ENCODE measurements at places on chromosomes 5 and 9. TPM values are rescaled to one million over a fixed set of nuclear protein-coding genes. Genes with fewer than 3 reads are reported as not detected.

GRCh38 chr5:116573702-116574366, 789 bp downstream of the SEMA6A start:
- no peak for DNase-seq

DNA sequence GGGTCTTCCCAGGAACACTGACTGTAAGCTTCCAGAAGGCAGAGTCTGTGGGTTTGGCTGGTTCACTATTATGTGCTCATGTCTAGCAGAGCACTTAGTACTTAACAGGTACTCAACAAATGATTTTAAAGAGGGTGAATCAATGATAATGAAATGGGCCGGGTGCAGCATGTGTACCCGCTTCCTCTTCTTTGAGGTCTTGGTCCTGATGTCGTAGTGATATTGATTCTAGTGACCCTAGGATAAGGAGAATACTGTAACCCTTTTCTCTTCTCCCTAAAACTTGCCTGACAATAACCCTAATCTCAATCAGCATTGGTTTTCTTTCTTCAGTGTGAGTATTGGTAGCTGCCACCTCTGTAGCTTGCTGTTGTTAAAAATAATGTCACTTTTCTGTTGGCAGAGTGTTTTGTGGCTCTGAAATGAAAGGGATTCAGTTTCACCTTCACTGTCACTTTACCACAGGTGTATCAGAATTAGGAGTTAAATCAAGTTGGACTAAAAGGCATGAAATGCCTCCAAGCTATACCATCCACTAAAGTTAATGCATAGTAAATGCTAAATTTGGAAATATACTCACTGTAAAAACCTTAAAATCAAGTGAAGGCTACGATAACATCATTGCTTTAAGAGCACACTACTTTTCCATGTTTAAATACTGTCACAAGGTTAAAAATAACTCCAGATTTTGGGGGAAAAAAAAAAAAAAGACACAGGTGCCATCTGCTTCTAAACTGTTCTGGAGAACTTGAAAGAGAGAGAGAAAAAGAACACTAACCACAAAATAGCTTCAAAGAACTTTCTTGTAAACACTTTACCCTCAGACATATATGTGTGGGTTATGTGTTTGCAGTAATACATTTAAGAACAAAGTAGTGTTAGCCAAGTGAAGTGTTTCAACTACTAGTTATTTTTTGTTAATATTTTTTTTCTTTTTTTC, 6.0 kb downstream of the CAMK4 start:
- DNase-seq: no peak

GPR151 gene
- total RNA-seq: not detected

GRCh38 chr5:160492565-160492964, 70.9 kb downstream of the PTTG1 start:
- no peak for DNase-seq

- no peak for DNase-seq
Observed at GRCh38 chr9:6215562-6215961, at the start of gene IL33. TSS of gene IL33 (plus strand) at chr9:6215807. CDS start at chr9:6241695, 25,888 bp downstream.

DNA sequence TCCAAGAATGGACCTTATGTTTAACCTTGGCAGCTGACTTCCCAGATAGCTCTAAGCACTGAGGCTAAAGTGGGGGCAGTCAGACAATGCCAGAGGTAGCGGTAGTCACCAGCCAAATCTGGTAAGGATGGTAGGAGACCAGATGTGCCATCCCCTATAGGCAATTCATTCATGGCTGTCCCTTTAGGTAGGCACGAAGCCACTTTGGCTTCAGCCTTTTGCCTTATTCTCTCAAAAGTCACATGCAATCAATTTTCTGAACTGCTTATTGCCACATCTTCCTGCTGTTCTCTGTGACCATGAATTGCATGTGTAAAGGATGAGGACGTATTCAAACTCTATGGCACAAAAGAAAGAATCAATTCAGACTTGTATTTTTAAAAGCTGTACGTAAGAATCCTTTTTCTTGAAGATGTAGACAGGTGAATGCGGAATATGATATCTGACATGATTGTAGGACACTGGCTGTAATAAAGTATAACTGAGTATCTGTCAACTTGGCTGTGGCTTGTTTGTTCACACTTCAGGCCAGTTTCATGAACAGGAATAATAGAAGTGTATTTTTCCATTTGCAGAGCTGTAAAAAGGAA, 611.7 kb downstream of the NR2F1-AS1 start:
- DNase-seq: no peak

SPINK7 gene
- not detected for total RNA-seq

GRCh38 chr9:127437497-127438264, 13.5 kb downstream of the ZNF79 start:
- no peak for DNase-seq

DNA sequence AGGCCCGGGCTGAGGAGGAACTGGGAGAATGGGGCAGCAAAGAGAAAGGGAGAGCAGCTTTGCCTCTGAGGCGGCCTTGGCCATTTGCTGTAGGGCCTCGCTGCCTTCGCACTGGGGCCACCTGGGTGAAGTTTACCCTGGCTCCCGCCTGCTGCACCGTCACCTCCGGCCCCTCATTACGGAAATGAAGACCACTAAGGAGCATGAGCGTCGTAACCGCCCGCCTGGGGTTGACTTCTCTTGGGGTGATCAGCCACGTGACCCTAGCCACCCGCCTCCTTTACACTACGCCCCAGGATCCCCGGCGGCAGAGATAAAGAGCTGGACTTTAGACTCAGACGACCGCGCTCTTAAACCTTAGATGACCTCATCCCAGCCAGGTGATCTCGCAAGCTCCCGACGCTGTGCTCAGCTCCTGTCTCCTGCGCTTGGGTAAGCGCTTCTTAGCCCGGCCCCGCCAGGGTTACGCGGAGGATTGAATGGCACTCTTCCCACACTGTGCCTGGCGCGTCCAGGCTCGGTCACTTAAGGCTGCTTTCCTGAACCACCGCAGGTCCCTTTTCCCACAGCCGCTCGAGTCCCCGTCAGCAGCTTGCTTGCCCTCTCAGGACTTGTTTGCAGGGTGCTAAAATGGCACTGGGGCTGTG, 107.9 kb upstream of the LARP1 start:
- DNase-seq: peak; percentile 70

DNA sequence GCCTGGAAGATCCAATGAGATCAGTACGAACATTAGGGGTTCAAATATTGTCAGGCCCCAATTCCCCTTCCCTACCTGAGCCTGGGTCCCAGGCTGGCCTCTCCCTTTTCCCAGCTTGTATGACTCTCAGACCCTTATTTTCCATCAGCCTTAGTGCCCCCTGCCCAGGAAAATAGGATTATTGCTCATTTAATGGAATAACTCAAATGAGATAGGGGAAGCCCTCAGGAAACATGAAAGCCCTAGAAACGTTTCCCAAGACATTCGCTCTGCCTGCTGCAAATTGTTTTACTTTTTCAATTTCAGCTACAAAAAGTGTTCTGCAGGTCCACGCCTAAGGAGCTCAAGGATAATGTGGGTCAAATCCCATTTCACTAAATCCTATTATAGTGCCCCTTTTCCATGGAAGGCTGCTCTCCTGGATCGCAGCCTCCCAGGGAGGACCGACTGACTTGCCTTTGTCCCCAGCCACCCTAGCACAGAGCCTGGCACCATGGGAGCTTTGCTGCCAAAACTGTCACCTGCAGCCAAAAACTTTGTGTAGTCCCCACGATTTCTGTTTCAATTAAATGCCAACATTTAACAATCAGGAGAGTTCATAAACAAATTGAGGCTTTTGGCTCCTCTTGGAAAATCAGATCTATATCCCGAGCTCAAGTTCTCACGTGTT, 46.9 kb downstream of the THOC3 start:
- peak; percentile 5 for DNase-seq

DNA sequence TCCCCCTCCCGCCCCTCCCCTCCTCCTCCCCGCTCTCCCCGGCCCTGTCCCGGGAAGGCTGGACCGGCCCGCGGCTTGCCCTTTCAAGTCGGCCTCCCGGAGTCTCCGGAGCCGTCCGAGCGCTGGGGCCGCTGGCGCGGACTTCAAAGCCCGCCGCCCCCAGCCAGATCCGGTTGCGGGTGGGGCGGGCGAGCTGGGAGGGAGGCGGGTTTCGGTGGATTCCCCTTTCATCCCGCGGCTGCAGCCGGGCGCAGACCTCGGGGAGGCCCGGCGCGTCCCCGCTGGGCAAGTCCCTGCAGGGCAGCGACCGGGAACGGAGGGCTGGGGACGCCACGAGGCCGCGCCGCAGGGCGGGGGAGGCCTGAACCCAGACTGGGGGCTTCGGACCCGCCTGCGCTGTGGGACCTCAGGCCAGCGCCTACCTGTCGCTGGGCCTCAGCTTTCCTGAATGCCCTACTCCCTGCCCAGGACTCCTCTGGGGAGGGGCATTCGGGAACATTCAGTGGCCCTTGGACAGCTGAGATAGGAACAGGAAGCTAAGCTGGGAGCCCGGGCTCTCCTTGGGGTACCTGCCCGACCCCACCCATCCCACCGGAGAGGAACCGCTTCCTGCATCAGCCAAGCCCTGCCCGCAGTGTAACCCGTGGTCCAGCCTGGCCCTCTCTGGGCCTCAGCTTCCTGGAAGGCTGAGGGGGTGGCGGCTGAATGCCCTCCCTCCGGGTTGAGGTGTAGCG, 23.4 kb downstream of the C9orf50 start:
- DNase-seq: no peak

SCGB3A2 gene
- 0.35 TPM for total RNA-seq

DDX4 gene
- total RNA-seq: not detected

DNA sequence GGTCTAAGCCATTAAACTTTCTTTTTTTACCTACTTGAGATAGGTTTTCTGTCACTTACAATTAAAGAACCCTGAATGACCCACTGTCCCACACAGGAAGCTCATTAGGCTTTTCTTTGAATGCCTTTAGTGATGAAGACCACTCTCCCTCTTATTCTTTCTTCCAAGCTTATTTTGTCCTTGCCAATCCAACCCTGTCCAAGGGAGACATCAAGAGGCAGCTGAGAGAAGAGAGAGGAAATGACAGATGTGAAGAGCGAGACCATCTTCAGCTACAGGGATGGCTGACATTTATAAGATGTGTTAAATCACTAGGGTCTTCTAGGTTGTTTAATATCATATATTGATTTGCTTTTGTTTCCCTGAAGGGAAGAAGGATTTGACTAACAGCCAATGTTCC, 133.5 kb downstream of the FAM114A2 start:
- no peak for DNase-seq

- no peak for DNase-seq
Observed at GRCh38 chr9:10729213-10729612, 116.4 kb upstream of the PTPRD start.

SLCO4C1 gene
- 0.16 TPM for total RNA-seq

- peak; percentile 14 for DNase-seq
Observed at GRCh38 chr9:89649039-89649691, 44.4 kb downstream of the GADD45G start.

DNA sequence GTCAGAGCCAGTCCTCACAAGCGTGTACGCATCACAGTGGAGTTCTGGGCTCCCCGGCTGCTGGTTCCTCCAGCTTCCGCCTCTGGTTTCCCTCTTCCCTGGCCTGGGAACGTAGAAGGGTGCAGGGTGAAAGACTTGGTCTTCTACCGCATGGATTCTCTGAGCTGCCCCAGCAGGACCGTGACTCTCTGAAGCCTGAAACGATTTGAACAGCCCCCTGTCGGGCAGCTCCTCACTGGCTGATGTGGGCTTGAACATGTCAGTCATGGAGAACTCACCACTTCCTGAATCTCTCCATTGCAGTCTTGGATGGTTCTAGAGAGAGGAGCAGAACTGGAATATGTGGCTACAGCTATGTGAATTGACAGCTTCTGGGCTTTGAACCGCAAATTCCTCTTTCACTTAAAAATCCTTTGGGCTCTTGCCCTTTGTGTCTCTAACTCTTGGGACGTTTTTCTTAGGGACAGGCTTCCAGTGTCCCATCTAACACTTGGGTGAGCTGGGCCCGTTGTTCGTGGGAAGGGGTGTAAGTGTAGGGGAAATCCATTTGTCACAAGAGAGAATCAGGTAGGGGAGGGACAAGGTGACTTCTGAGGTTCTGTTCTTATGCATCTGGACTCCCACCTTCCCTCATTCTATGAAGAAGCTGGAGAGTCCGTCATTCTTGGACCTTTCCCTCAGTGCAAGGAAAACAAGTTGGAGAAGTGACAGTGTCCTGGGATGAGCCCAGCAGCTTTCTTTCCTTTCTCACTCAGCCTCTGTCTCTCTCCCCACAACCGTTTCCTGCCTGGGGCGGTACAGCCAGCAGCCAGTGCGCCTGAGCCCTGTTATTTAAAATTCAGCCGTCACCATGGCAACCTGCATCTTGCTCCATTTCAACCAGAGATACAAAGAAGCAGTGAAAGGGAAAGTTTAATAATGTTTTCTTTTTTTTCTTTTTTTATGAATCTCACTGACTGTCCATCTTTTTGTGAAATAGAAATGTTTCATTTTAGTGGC, 84.7 kb downstream of the PTTG1 start:
- no peak for DNase-seq

PCDHB12 gene
- total RNA-seq: not detected

GRCh38 chr5:55593115-55593472, 58.3 kb upstream of the PLPP1 start:
- no peak for DNase-seq

DNA sequence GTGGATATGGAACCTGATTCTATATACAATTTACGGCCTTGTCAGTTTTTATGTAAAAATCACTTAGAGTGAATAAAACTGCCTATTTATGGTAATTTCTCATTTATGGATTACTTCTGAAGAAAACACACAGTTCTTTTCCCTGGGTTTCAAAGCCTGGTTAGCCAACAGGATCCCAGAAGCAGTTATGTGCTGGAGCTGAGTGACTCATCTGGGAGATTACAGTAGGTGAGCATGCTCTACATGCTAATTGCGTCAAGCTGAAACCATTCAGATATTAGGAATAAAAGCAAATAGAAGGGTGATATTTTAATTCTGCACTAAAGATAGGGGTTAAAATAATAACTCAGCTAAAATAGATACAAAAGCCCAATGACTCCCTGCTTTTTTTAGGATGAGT, 47.8 kb downstream of the PDE4D start:
- DNase-seq: no peak

KIF4B gene
- 0.07 TPM for total RNA-seq

DNA sequence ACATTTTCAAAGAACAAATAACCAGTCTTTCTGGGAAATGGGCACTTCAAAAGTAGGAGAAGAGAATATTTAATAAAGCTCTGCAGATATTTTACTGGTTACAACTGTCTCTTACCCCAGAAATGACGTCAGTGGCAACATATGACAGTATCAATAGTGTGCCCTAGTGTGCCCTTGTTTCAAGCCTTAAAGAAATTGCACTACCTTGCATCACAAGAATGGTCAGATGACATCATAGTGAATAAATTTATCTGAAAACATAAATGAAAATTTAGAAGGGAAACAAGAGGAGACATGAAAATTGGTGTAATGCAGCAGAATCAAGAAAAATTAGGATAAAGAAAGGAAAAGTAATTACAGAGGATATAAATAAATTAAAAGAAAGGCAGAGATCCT, 176.7 kb downstream of the GNAQ start:
- DNase-seq: no peak

SERINC5 gene
- 7.2 TPM for total RNA-seq

TMEM174 gene
- not detected for total RNA-seq

All from K562 (cell line).